Right renal cortex interstitium (tissue), 3 donors: ENCODE measurements at places on chromosomes 16 and 17. TPM values are rescaled to one million over a fixed set of nuclear protein-coding genes. Genes with fewer than 3 reads are reported as not detected.

GRCh38 chr17:4498461-4499397 lies at the start of gene SPNS2:
Gene SPNS2 (plus strand): TSS chr17:4498881. CDS start chr17:4499048, 167 bp downstream.
- DNase-seq = no peak

DNA sequence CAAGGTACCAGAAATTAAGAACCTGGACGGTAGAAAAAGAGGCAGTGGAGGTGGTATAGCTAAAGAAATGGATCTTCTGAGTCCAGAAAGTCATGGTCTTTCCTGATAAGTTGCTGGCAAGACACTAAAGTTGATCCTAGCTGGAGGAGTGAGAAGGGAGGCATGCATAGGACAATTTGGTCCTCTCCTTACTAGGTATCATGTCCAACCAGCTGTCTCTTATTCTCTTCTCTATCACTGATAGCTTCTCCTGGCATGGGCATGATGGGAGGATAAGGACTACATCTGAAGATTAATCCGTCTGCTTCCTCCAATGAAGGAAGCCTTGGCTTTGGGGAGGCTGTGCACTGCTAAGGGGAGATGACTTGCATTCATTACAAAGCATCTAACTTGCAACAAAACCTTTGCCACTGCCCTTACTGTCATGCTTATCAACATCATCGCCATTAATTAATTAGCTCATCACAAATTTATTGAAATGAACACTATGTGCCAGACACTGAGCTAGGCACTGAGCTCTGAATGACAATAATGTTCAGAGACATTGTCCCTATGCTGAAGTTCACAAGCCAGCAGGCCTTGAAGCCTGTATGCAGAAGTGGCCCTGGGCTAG lies 3.1 kb upstream of the FAM117A start:
- DNase-seq = no peak

- DNase-seq = no peak
These were observed 143.9 kb downstream of the CCDC182 start for GRCh38 chr17:57601143-57601735.

GRCh38 chr16:88790312-88791211 lies 5.5 kb upstream of the PIEZO1 start:
- no peak for DNase-seq

DNA sequence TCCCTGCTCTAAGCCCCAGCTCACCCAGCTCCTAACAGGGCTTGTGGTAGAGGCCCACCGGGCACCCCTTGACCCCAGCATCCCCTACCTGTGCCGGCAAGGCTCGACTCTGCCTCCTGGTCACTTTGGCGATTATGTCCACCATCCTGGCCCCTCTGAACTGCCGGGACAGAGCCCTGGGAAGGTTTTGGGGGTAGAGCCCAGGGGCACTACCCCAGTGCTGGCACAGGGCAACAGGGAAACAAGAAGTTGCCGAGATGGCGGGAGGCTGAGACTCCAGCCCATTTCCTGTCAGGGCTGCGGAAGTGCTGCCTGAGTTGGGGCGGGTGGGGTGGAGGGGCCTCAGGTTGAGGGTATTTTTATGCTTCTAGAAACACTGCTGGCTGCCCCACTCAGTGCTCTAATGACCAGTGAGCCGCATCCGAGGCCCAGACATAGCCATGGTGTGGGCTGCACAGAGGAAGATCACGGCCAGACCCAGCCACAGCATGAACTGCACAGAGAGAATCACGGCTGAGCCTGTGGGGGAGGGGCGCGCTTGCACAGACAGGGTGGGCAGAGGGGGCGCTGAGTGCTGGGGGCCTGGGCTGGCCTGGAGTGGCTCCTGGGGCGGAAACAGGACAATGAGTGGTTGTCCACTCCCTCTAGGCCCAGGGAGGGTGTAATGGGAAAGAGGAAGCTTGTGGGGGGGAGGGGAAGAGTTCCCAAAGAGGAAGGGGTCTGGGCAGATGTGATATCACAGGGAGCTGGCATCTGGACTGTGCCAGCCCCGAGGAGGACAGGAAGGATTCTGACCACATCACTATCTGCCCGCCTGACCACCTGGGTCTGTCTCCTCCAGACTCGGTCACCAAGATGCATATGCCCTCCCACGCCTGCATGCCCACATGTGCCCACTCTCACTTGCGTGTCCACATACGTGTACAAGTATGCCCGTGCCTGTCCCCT lies 22.3 kb downstream of the ARHGAP27 start:
- DNase-seq = no peak

- DNase-seq = no peak
These were observed 19.3 kb upstream of the FOXF1 start for GRCh38 chr16:86490859-86491639.

DNA sequence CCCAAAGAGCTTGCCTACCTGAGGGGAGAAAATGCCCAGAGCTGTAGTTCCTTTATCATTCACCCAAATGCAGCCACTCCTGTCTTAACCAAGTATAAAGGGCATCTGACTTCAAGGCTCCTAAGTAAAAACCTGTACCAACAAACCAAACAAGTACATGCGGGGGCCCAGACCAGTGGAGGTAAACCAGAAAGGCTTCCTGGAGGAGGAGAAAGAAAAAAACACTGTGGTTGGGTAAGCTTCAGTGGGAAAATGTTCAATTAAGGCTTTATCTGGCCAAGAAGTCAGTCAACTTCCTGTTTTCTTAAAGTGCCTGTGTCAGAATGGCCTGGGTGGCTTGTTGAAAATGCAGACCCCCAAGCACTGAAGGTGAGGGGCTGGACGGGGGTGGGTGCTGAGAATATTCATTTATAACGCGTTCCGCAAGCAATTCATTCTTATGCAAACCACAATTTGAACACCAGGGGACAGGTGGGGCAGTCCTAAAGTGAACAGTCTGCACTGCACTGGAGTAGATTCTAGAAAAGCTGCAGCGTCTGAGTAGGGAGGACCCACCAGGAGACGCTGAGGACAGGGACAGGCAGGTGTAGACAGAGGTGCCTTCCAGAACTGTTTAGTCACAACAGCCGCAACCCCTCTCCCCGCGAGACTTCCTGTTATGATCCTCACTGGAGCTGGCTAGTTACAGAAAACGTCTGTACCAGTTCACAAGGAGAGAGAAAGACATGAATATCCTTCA lies 467.1 kb downstream of the SOX9 start:
- DNase-seq = no peak

- DNase-seq = no peak
These were observed 22.1 kb downstream of the SLC16A3 start for GRCh38 chr17:82250868-82251500.

GRCh38 chr16:51131619-51132018 lies 19.5 kb downstream of the SALL1 start:
- no peak for DNase-seq

DNA sequence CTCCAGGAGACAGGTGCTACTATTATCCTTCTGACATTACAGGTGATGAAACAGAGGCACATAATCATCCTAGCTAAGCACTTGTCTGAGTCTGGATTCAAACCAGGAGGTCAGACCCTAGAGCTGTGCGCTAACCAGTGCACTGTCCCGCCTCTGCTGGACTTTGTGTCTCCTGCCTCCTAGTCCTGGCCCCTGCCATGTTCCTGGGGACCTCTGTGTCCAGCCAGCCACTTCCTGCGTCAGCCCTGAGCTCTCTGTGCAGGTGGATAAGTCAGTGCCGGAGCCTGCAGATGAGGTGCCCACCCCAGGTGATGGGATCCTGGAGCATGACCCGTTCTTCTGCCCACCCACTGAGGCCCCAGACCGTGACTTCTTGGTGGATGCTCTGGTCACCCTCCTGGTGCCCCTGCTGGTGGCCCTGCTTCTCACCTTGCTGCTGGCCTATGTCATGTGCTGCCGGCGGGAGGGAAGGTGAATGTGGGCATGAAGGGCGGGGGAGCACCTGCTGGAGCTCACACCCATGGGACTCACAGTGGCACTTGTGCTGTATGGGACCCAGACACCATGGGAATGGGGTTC lies 4.2 kb downstream of the SGCA start:
- DNase-seq = no peak

DNA sequence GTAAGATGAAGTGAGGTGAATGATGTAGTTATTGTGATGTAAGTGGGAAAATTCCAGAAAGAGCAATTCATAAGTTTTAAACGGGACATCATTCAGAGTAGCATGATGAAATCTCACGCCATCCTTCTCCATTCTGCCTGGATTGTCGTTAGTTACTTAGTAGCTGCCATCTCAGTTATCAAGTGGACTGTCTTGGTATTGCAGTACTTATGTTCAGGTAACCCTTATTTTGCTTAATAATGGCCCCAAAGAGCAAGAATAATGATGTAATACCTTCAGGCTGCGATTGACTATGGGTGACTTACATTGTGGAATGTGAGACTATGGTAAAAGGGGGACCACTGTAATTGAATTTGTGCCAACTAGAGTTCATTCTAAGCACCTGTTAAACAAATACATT lies 234.1 kb upstream of the TOM1L1 start:
- DNase-seq = no peak

- no peak for DNase-seq
These were observed 4.0 kb downstream of the AMFR start for GRCh38 chr16:56421313-56421712.

The USP43 gene
- polyA plus RNA-seq = 5.7 TPM

The FAM20A gene
- polyA plus RNA-seq = 12.4 TPM

GRCh38 chr16:79898703-79899102 lies 298.2 kb upstream of the MAF start:
- no peak for DNase-seq

GRCh38 chr17:35254107-35254773 lies 11.4 kb downstream of the SLFN5 start:
- no peak for DNase-seq

DNA sequence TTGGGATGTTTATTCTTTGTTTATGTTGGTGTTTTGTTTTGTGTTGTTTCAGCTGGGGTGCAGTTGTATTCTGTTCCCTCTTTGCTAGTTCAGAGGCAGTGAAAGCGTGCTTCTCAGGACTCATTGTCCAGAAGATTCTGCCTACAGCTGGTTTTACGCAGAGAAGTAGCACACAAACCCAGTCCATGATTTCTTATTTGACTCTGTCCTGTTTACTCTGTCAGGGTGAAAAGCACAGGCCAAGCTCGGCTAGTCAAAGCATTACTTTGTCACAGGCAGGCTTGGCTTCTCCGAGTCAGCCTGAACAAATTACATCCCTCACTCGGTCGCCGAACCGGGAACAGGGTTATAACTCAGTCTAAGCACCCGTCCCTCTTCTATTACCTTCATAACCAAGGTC lies 435.0 kb downstream of the MAF start:
- DNase-seq = peak; percentile 38

DNA sequence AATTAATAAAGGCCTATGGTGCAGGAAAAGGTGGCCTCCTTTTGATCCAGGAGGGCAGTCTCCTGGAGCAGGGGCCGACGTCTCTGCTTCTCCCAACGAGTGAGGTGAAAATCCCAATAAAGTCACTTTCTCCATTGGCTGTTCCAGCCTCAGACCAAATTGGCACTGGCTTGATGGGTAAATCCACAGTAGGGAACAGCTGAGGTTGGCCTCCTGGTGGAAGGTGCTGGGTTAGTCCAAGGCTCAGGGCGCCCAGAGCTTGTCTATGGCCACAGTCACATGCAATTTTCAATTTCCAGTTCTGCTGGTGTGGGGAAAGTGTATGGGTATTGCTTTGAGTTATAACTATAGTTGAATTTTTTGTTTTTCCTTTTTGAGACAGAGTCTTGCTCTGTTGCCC lies 79.0 kb downstream of the NETO2 start:
- no peak for DNase-seq

- DNase-seq = no peak
These were observed 64.0 kb downstream of the MYO18A start for GRCh38 chr17:29115961-29116803.

- no peak for DNase-seq
These were observed 172.8 kb downstream of the RBFOX3 start for GRCh38 chr17:79438058-79438457.

The PRSS36 gene
- 1.2 TPM for polyA plus RNA-seq

- no peak for DNase-seq
These were observed 23.9 kb downstream of the PHB1 start for GRCh38 chr17:49390548-49391324.

DNA sequence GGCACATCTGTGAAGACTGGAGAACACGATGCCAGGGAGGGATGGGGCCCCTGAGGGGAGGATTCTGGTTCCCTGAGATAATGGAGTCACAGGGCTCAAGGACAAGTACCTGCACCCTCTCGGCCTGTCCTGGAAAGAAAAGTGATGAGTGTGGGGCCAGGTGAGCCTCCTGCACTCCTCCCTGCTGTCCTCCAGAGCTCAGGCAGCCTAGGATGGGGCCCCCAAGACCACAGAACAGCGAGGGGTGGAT lies 101.3 kb upstream of the TNRC6C start:
- DNase-seq = no peak

The TMED6 gene
- polyA plus RNA-seq = 2.3 TPM

DNA sequence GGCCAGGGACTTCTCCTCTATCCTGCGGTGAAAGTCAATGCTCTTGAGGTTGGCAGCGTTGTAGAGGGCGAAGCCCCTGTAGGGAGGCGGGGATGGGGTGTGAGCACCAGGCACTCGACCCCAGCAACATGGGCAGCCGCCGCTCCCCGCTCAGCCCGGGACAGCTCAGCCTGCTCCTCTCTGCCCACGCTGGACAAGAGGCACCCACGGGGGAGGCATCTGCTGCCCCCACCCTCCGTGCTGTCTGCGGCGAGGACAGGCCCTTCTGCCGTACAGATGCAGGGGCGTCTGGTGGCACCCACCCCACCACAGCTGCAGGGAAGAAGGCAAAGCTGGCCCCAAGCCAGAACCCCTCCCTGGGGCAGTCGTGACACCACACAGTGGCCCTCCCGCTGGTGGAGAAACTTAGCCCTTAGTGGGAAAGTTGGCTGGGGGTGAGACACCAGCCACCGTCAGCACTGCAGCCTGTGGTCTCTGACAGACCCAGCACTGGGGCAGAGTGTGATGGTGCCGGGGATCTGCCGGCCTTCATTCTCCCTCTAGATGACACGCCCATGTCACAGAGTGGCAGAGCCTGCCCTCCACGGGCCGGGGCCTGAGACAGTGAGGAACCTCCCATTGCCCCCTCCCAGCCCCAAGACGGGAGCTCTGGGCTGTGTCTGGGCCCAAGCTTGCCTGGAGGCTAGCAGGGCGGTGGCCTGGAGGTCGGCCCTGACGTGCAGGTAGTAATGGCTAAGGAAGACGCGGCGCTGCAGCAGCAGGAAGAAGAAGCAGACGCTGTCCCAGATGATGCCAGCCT lies 19.5 kb downstream of the CTU2 start:
- DNase-seq = no peak

GRCh38 chr16:90010676-90011507 lies 8.4 kb downstream of the DBNDD1 start:
- DNase-seq = no peak

GRCh38 chr17:76399175-76400172 lies 15.1 kb downstream of the SPHK1 start:
- no peak for DNase-seq

The HBA2 gene
- polyA plus RNA-seq = 948 TPM

DNA sequence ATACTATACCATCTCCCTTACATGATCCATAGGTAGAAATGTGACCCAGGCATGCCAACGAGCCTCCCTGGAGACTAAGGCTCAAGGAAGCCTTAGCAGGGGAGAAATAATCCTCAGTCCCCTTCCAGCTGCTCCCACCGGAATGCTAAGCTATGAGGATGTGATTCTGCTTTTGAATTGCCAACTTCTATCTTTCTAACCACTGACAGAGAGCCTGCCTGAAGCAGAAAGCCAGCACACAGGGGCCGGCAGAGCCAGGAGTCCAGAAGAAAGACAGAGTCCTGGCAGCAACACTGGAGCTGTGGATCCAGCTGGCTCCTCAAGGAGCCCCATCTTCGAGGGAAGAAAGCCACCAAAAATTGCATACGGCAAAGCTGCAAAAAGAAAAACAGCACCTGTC lies 579.6 kb upstream of the CDH5 start:
- no peak for DNase-seq

The KRT14 gene
- polyA plus RNA-seq = 0.28 TPM

The CDT1 gene
- 9.7 TPM for polyA plus RNA-seq

The SLX4 gene
- 4.6 TPM for polyA plus RNA-seq

GRCh38 chr16:85565801-85566526 lies 47.2 kb upstream of the GSE1 start:
- no peak for DNase-seq

The GAST gene
- not detected for polyA plus RNA-seq
